Ureter (tissue), 1 donor: ENCODE measurements at places on chromosomes 4 and X. TPM values are rescaled to one million over a fixed set of nuclear protein-coding genes. Genes with fewer than 3 reads are reported as not detected.

DNA sequence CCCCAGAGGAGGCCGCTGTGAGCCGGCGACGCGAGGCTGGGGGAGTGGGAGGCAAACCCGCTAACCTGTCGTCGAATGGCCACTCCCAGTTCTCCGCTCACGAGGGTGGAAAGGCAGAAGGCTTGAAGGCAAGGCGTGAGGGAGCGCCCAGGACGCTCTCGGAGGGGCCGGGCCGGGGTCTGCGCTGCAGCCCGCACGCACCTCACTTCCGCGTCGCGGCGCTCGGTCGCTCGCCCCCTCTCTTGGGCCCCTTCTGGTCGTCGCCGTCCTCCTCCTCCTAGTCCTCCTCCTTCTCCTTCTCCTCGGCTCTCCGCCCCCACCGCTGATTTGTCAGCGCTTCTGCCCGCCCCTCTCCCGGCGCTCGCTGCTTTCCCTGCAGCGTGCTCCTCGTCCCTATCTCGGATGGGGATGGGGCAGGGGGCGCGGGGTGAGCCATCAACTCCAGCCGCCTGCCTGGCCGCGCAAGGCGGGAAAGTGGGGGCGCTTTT is at the start of gene SNCA:
Gene SNCA, minus strand, starts transcription at position 265 of the 488 bp plus-strand sequence. CDS start 1,494 bp downstream, outside the sequence.
- DNase-seq, result peak; percentile 58

DNA sequence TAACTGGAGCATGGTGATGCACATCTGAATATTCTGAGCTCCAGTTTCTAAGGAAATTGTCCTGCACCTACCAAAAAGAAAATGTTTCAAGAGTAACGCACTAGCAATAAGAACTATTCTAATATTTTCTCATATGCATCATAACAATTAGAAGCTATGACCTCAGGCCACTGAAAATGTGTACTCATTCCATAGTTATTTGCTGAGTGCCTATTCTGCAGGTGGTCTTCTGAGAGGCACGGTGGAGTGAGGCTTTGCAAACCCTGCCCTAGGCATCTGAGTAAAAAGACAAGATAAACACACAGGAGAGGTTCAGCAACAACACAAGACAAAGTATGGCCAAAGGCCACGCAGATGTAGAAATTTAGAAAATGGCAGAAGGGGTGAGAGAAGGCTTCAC is 23.7 kb downstream of the SLC10A6 start:
- DNase-seq, result no peak

EGFL6 gene
- total RNA-seq, result 0.78 TPM

TMPRSS11F gene
- not detected for total RNA-seq

VAMP7 gene
- 24.4 TPM for total RNA-seq
